Cerebellar cortex (tissue), 1 donor: ENCODE measurements at places on chromosomes 1 and 21.

GRCh38 chr1:109273570-109274288 is 9.2 kb downstream of the PSRC1 start:
- no peak for DNase-seq

DNA sequence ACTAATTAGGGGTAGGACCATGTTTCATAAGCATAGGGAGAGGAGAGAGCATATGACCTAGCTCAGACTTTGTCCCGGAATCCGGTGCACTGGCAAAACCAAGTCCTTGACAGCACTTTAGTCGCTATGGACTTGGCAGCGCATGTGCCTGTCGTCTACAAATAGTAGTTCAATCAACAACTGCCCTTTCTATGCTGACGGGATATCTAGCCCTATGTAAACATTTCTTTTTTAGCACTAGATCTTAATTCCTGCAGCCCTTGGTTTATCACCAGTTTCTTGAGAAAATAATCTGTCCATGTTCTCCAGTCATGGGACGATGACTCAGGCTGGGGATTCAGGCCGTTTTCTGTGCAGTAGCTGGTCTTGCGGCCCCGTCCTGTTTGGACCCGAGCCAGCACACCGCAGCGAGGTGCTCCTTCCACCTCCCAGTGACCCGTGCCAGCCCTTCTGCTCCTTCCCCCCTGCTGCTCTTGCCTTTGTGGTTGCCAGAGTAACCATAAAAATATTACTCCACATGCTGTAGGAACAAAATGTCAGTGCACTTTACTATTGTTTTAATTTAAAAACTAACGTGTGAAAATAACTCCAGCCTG is 8.6 kb upstream of the MT1HL1 start:
- DNase-seq = peak; percentile 95

- no peak for DNase-seq
Measured at GRCh38 chr1:225871359-225872074, 10.7 kb downstream of the TMEM63A start.

DNA sequence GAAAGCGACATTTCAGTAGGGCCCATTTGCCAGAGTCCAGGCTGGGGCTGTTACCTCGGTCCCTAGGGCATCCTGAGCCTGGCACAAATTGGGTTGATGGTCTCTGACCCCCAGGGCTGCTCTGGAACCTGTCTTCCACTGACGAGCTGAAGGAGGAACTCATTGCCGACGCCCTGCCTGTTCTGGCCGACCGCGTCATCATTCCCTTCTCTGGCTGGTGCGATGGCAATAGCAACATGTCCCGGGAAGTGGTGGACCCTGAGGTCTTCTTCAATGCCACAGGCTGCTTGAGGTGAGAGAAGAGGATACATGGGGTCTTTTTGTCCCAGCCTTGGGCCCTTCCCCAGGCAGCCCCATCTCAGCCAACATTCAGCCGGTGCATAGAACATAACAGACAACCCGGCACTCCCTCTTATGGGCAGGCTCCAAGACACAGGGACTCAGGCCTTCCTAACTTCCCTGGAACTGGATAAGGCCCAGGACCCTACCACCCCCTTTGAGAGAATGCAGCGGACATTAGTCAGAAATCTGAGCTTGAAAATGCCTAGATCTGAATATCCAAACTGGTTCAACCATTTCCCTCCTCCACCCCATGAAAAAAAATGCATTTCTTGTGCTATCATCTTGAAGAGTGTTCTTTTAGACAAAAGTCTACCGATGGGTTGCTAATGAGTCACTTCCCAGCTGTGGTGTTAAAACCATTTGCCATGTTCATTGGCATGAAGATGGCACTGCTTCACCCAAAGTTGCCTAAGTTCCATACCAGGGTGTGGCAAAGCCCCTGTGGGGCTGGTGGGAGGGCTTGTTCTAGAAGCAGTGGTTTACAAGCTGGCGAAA is 35.4 kb downstream of the PKP1 start:
- no peak for DNase-seq

DNA sequence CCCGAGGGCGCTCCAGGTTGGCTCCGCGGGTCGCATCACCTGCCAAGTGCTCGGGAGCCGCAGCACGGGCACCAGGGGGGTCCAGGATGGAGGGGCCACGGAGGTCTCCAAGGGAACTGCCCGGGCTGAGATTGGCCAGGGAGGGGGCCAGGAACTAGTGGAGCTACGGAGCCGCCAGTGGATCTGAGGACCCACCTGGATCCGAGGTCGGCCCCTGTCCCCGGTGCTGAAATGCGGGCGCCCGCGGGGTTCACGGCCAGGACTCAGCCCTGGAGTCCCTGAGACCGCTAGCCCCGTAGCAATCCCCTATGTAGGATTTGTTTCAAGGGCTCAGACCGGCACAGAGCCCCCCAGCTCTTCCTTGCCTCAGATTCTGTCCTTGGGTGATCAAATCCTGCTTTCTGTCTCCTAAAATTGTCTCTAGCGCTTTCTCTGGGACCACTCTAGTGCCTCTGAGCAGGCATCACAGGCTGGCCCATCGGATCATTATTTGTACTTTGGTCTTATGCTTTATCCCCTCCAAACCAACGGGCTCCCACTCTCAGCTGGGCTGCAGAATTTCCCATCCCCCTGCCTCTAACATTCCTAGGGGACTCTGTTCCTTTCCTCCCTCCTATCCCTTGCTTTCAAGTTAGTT is 27.3 kb downstream of the KIAA2013 start:
- DNase-seq = no peak

DNA sequence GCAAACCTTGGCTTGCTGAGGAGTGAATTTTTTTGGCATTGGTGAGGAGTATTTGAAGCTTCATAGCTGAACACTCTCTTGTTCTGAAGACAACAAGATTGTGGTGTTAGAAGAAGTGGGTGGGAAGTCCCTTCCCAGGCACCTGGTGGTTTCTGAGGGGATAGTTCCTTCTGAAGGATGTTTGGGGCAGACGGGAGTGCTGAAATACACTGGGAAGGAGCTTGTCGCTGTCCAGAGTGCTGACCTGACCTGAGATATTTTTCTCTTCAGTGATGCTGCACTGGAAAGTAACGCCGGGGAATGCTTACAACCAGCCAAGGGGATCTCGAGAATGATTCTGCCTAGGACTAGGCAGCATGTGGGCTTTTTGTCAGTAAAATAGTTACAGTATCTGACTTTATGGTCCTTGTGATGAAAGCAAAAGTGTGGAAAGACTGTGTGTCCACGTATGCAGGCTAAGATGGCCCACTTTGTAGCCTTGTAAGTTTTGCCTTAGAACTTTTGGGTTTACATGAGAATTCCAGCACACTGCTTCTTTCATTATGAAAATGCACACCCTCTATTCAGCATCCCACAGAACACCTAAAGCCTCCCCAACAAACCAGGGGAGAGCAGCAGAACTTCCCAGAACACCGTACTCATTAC is 33.1 kb upstream of the NFASC start:
- peak; percentile 23 for DNase-seq

- DNase-seq = no peak
Measured at GRCh38 chr1:115712911-115713609, 55.5 kb downstream of the CASQ2 start.

DNA sequence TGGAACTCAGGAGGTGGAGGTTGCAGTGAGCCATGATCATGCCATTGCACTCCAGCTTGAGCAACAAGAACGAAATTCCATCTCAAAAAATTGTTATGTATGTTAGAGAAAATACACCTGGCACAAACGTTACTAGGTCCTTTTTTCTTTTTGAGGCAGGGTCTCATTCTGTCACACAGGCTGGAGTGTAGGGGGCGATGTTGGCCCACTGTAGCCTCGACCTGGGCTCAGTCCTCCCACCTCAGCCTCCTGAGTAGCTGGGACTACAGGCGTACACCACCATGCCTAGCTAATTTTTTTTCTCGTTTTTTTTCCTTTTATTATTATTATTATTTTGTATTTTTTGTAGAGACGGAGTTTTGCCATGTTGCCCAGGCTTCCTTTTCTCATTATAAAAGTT is 4.4 kb downstream of the HAX1 start:
- no peak for DNase-seq

DNA sequence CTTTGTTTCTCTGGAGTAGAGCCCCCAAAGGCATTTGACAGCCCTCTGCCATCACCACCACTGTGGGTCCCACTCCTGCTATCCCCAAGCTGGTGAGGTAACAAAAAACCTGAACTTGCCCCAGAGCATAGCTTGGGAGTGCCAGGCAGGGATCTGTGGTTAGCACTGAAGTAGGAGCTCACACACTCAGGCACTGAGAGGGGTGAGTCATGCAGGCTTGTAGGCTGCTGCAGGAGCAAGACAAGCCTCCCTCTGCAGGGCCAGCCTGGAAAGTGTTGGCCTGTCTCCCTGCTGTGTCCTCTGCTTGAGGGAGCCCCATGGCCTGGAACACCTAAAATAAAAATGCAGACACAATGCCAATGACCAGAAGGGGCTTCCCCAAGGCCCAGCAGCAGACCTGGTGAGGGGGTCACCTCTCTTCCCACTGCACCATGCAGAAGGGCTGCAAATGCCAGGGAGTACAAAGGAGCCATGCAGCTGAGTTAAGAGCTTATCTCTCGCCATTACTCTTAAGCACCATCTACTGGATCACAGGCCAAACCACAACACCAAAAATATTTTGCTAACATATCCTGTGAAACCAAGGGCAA is 108.9 kb upstream of the POGK start:
- no peak for DNase-seq

DNA sequence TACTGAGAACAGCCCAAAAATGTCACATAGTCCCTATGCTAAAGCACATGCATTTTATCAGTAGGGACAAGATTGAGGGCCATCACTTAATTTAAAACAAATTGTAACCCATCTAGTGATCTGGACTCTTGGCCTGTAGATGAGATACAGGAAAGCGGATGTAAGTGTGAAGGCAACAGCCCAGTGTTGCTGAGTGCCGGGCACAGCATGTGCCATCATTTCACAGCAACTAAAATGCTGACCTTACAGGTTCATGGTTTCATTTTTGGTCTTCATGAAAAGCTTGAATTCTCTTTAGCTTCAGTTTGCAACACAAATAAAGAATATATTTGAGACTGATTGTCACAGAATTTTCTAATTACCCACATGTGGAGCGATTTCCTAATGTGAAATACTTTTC is 5.8 kb downstream of the COG2 start:
- DNase-seq = no peak

- no peak for DNase-seq
Measured at GRCh38 chr1:208500375-208500774, 256.2 kb upstream of the PLXNA2 start.

DNA sequence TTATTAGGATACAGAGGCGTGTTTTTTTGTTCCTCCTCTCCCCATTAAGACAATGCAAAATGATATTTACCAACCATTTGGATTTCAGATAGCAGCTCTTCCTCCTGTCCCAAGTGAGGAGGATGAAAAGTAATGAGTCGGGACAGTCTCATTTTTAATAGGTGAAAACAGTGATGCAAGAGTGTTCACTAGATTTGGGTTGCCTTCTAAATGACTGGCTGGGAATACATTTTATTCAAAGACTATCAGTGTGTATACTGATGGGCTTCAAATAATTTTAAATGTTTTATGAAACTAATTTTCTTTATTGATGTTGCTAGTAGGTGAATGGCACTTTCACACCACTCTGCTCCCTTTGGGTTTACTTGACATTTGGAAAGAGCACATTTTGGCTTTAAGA is 2.1 kb downstream of the RCOR3 start:
- no peak for DNase-seq

GRCh38 chr1:70675737-70676156 is 264.7 kb downstream of the CTH start:
- no peak for DNase-seq

DNA sequence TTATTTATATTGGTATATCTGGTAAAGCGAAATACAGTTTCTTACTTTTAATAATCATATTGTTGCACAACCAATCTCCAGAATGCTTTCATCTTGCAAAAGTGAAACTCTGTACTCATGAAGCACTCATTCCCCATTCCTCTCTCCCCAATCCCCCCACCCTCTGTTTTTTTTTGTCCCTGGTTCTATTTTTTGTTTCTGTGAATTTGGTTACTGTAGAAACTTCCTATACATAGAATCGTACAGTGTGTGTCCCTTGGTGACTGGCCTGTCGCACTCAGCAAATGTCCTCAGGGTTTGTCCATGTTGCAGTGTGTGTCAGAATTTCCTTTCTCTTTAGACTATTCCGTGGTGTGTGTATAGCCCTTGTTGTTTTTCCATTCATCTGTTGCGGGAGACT is 7.9 kb upstream of the NLRP3 start:
- no peak for DNase-seq

- no peak for DNase-seq
Measured at GRCh38 chr21:34833465-34833864, 164.7 kb downstream of the CLIC6 start.

GRCh38 chr1:224014330-224014649 is 99.6 kb upstream of the FBXO28 start:
- no peak for DNase-seq

DNA sequence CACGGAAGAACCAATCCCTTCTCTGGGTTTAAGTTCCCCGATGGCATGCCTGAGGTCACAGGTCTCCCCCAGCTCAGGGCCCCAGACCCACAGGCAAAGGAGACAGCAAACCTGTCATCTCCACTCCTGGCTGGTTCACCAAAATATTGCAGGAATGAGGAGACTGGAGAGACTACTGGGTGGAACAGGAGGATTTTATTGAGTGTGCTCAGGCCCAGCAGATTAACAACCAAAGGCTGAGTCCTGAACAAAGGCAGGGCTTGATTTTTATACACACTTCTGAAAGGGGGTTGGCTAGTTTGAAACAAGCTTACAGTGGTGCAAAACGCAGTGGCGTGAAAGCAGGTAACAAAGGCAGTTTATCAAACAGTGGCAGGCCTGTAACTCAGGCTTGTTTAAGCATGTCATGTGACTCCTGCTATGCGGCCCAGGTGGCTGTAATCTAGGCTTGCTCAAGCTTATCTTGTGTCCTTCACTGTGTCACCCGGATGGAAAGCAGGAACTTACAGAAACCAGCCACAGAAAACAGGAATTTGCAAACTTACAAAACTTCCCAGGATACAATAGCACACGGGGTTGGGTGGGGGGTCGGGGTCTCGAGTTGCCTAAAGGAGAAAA is 27.4 kb upstream of the KCNJ15 start:
- no peak for DNase-seq

GRCh38 chr1:35326246-35326866 is 57.8 kb downstream of the ZMYM4 start:
- DNase-seq = no peak

DNA sequence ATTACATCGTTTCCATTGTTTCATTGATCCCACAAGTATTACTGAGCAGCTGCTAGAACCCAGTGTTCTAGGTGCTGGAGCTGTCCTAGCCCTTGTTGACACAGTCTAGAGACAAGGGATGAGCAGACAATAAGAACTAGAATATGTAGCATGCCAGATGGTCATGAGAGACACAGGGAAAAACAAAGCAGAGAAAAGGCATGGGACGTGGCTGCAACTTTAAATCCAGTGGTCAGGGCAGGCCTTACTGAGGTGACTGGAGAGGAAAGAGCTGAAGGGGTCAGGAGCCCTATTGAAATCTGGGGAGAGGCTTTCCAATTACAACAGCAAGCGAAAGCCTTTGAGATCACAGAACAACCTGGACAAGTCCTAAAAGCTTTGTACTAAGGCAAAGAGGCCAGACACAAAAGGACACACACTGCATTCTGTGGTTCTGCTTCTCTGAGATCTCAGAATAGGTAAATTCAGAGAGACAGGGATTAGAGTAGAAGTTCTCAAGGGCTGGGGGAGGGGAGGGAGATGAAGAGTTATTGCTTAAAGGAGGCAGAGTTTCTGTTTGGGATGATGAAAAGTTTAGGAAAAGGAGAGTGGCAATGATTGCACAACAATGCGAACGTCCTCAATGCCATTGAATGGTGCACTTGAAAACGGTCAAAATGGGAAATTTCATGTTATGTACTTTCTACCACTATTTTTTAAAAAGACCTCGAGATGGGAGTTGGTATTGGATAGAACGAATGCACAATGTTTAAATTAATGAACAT is 467.4 kb upstream of the VAMP3 start:
- no peak for DNase-seq

GRCh38 chr1:167706931-167707877 is 14.6 kb upstream of the MPZL1 start:
- DNase-seq = no peak

GRCh38 chr1:9493326-9493725 is 45.9 kb upstream of the SLC25A33 start:
- no peak for DNase-seq
